ENCODE measurements at places on chromosomes 11 and 22.

DNA sequence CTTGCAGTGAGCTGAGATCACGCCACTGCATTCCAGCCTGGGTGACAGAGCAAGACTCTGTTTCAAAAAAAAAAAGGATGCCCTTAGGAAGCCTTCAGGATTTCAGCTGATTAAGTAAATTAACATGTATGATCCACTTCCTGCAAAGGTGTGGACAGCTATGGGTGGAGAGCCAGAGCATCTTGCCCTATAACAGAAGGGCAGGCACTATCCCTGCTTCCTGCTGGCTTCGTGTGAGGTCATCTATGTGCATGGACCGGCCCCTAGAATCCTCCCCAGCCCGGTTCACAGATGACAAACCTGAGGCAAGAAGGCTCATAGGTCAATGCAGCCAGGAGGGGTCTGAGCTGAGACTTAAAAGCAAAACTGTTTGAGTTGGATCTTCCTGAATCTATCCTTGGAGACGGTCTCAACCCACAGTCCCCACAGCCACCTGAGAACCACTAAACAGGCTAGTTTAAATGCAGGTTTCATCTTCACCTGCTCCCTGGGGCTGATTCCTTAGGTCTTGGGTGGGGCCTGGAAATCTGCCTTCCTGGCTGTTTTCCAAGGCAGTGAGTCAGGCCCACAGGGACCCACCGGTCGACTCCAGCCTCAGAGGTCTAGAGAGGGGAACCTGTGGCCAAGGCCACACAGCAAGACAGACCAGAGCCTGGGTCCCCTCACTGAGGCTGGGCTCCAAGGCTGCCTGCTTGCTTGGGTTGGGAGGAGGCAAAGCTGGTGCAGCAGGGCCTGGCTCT is 55.2 kb upstream of the MPEG1 start:
- no peak for DNase-seq

- no peak for DNase-seq
Measured at GRCh38 chr11:110134110-110134509, 40.9 kb downstream of the ZC3H12C start.

- no peak for DNase-seq
Measured at GRCh38 chr11:98398508-98398907, 622.2 kb upstream of the CNTN5 start.

DNA sequence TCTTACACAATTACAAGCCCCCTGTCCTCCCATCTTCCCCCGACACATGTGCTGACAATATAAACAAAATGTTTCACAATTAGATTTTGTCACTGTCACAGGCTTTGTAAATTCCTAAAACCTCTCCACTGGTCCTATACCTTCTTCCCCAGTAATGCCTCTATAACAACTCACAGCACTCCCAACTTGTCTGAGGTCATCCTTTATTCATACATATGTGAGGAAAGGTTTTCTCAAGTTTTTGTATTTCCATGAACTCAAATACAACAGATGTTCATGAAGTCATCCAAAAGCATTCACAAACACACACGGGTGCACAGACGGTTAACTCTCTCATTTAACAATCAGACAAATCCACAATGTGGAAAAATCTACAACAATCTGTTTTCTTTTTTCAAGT is 1.9 kb downstream of the OR52H1 start:
- no peak for DNase-seq

GRCh38 chr22:48700566-48701295 is 1126.9 kb downstream of the BRD1 start:
- DNase-seq, result no peak

DNA sequence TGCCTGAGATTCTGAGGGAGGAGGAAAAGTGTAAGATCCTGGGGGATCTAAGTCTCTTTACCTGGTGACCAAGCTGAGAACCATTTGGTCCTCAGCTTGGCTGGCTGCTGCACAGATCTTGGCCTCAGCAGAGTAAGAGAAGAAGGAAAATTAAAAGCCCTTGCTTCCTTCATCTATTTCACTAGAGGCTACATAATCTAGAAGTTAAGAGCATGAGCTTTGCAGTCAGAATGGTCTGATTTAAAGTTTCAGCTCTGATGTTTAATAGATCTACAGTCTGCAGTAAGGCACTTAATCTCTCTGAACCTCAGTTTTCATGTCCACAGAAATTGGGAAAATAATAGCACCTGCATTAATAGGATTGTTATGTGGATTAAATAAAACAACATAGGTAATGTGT is 3.1 kb upstream of the ZBTB16 start:
- DNase-seq, result no peak

GRCh38 chr11:62020661-62021060 is 53.2 kb upstream of the FTH1 start:
- DNase-seq, result no peak

GRCh38 chr11:9613118-9613829 is 39.8 kb downstream of the WEE1 start:
- peak; percentile 76 for DNase-seq

DNA sequence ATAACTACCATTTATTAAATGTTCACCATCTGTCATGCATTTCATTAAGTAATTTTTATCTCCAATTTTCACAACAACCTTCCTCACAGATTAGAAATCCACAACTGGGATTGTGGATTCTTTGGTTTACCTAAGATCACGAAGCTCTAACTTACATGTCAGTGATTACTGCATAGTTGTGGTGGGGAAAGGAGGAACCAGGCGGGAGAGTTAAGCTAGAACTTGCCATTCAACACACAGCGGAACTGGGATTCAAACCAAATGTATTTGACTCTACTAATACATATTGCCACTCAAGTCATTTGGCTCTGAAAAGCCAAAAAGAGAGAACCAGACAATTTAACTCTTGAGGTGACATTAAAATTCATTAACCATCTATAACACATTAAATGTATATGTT is 10.4 kb upstream of the LAYN start:
- DNase-seq, result no peak

GRCh38 chr22:24156913-24157821 is 24.1 kb upstream of the SUSD2 start:
- peak; percentile 77 for DNase-seq

DNA sequence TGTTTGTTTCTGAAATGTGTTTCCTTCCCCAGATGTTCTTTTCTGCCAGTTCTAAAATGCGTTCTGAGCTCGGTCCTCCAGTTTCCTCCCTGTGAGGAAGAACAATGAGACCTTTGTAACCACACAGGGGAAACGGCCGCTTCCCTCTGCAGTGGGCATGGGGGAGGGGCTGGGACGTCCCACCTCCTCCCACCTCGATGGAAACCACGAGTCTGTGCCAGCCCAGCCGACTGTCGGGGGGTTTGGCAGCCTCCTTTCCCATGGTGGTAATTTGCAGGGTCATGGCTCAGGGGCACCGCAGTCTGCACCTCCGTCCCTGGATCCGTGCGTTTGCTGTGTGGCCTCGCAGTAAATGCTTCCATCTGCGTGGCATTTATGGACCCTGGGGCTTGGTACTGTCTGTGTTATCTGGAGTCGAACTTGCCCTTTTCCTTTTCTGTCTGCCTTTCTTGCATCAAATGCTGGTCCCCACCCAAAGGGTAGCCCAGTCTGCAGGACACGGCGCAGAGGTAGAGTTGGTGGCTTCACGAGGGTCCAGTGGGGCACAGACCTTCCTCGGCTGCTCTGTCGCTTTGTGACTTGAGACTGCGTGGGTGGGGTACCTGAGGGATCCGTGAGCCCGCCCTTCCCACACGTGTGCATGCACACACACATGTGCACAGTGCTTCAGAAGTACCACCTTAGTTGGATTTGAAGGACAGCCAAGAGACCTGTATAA is 16.1 kb downstream of the LRP5 start:
- no peak for DNase-seq

All from stimulated activated CD8-positive, alpha-beta memory T cell treated with anti-CD3 and anti-CD28 coated beads, Interleukin-4, amount 100 ng/mL, for 1 hour (primary cell).